Motor neuron (in vitro differentiated cells): ENCODE measurements at places on chromosomes 6 and 20.

DNA sequence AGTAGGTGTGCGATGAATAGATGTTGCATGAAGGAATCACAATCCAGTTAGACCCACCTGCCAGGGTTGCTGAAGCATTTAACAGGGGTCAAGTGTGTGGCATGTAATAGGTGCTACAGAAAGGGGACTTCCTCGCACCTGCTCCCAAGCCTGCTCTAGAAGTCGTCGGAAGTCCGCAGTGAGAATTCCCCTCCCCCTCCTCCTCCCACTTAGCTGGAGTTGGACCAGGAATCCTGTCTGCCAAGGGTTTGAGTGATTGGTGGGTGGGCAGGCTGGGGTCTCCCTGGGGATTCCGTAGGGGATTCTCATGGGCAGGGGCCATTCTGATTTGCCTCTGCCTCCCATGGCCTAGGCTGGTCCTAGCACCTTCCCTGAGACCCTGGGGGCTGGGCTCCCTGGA lies 10.3 kb downstream of the SCRT2 start:
- no peak for ATAC-seq

DNA sequence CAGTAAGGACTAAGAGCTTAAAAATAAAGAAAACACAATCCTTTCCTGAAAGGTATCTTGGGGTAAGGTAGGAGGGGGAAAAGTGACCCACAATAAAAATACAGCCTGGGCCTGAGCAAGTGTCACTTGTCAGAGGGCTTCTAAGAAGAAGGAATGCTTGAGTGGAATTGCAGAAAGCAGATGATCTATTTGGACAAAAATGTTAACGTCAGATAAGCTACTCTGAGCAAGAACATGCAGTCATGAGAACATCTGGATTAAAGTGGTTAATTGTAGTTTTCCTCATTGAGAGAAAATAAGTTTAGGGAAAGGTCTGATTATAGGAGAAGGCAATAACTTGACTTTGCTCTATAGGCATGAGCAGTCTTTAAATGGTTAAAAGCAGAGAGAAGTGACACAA lies 581.9 kb downstream of the HTR1B start:
- no peak for ATAC-seq

DNA sequence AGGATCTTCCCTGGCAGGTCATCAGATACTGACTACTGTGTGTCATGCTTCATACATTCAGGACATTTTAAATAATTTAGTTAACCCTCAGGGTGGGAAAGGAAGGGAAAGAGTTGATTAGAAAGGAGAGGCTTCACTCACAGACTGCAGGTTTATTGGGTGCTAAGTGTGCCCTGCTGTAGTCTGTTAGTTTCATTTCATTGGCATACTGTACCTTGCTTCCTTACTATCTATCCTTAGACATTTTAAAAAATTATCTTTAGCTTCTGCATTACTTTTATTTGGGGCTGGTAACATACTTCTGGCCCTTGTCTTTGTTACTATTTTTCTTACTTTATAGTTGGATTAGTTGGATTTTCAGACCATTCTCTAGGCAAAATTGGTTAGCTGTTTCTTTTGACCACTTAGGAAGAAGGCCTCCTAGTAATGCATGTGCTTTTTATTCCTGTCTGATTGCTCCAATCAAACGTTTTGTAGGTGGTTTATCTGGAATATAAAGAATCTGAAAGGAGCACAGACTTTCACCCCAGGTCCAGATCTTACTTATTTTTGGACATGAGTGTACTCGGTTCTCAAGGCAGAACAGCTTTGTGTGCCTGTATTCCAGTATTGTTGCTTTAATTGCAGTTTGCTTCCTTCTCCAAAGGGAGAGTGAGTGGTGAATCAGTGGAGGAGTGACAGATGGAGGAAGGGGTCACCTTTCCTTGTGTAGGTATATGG lies 82.7 kb upstream of the PRDM1 start:
- no peak for ATAC-seq

- ATAC-seq: no peak
Measured at GRCh38 chr20:51457533-51457932, 85.0 kb downstream of the NFATC2 start.

DNA sequence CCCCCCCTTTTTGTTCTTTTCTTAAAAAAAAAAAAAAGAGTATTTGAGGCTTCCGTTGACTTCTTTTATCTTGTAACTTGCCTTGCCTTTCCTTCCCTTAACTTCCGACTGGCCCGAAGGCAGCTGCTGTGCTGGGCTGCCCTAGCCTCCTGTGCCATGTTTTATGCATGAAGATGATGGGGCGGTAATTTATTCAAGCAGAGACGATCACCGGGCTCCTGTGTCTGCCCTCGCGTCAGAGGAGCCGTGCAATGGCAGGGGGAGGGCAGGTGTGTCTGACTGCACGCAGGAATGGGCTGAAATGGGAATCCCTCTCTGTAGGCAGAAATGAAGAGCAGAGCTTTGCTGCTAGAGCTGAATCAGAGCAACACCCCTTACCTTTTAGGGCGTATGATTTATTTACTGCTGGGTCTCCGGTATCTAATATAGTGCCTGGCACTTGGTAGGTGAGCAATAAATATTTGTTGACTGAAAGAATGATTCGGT lies 106.3 kb upstream of the RIPOR2 start:
- ATAC-seq: peak; percentile 97

GRCh38 chr20:51183451-51183850 lies 160.5 kb upstream of the KCNG1 start:
- ATAC-seq: peak; percentile 26

- no peak for ATAC-seq
Measured at GRCh38 chr6:149840345-149841075, 23.6 kb downstream of the LRP11 start.

DNA sequence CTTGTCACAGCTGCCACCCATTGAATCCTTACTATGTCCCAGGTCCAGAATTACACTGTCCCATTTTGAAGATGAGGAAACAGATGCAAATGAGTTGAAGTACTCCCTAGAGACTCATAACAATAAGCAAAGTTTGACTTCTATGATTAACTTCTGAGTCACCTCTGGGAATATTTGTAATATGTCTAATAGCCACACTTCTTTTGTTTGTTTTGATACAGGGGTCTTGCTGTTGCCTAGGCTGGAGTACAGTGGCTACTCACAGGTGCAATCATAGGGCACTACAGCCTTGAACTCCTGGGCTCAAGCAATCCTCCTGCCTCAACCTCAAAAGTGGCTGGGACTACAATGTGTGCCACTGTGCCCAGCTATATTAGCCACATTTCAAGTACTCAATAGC lies 11.4 kb upstream of the SOX12 start:
- ATAC-seq: no peak

GRCh38 chr6:137728386-137729349 lies 138.4 kb upstream of the TNFAIP3 start:
- ATAC-seq: no peak
